Stimulated activated CD4-positive, alpha-beta T cell treated with anti-CD3 and anti-CD28 coated beads, Interleukin-4, amount 100 ng/mL, for 24 hours (primary cell): ENCODE measurements at places on chromosomes 3 and 15.

- DNase-seq: no peak
Measured at GRCh38 chr3:121722411-121722810, 27.1 kb downstream of the GOLGB1 start.

- DNase-seq: no peak
Measured at GRCh38 chr3:184391266-184391665, 11.4 kb downstream of the CHRD start.

DNA sequence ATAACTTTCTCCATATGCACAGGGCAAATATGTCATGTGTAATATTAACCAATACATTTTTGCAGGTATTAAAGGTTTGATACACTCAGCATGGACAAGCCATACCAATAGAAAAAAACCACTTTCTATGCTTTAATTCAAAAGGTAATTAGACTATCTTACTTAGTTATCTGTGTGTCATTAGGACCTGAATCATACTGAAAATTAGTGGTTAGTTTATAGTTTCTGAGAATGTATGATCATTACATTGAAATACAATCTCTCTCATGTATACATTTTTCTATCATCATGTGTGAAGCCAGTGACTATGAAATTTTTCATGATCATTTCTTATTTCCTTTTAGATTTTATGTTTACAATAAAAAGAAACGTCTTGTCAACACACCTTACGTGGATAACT is 16.3 kb downstream of the RPS27L start:
- no peak for DNase-seq

GRCh38 chr3:141183606-141184005 is 48.0 kb upstream of the PXYLP1 start:
- no peak for DNase-seq

DNA sequence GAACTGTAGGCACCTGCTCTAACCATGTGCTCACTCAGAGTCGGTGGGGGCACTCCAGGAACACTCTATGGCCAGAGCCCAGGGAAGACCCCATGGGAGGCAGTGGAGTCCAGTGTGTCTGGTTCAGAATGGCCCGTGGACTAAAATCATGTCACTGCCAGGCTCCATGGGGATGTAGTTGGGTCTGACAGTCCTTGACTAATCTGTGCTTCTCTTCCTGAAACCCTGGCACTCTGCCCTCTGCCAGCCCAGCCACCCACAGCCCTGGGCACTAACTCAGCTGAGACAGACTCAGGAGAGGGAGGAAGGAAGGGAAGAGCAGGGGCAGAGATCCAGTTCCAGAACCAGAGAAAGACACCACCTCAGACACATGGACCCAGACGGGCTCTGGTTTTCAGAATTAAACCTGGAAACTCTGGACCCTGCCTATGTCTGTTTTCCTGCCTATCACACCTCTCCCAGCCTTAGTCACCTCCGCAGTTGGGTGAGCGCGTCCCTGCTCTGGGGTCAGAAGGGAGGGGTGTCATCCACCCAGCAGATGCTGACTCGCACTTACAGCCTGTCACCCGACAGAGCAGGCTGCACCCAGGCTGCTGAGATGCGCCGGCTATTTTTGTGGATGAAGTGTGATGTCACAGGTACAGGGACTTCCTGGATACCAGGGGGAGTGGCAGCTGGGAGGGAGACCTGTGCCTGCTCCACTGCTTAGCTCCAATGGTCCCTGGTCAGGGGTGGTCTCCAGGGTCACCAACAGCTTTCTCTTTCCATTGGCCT is 56.8 kb upstream of the INSYN1 start:
- DNase-seq: no peak

- DNase-seq: no peak
Measured at GRCh38 chr3:31196881-31197364, 302.5 kb upstream of the GADL1 start.
